Retina (tissue), 1 donor: ENCODE measurements at places on chromosomes 7 and 10.

DNA sequence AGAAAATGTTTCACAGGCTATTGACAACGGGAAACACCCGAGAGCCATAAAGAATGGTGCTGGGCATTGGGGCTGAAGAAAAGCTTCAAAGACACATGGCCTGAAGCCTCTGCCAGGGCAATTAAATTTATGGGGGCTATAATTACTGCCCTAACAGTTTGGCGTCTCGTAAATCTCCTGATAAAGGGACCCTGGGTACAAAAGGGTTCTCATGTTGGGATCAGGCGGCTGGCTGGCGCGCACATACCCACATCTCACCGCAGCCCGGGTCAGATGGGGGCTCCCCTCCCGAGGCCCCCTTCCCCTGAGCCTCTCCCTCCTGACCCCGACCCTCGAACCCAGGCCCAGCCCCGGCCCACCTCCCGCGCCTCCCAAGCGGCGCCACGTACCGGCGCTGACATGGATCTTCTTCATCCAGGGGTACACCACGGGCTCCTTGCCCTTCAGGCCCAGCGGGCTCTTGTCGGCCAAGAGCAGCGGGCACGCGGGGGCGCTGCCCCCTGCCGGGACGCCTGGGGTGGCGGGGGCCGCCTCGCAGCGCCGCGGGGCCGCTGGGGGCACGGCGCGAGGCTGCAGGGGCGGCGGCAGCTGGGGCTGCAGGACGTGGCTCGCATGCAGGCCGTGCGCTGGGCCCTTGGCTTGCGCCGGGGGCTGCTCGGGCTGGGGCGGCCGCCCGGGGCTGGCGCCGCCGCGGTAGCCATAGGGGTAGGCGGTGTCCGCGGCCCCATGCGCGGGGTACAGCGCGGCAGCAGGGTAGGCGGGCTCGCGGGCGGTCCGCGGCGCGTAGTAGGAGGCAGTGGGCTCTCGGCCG, 623 bp downstream of the HOXA4 start:
- no peak for DNase-seq

DNA sequence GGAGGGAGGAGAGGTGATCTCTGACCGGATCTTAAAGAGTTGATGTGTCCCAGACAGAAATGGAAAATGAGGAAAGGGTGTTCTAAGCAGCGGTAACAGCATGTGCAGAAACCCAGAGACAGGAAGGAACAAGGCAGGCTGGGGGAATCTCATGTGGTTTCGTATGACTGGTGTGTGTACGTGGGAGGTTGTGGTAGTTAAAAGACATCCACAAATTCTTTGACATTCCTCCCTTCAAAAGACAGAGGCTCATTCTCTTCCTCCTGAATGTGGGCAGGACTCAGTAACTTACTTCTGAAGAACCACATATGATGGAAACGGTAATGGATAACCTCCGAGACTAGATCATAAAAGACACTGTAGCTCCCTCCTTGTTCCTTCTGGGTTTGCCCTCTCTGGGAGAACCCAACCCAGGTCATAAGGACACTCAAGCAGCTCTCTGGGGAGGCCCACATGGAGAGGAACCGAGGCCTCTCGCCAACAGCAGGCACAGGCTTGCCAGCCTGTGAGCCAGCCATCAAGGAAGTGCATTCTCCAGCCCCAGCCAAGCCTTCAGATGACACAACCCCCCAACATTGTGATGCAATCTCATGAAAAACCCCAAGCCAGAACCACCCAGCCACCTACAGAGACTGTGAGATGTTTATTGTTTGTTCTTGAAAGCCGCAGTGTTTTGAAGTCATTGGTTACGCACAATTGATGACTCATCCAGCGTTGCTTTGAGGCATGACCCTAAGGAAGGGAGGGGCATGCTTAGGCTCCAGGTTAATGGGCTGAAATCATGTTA, 116.0 kb downstream of the SLIT1 start:
- DNase-seq: no peak

- DNase-seq: peak; percentile 11
These were observed 144.2 kb upstream of the VSTM2A start for GRCh38 chr7:54397836-54398612.

DNA sequence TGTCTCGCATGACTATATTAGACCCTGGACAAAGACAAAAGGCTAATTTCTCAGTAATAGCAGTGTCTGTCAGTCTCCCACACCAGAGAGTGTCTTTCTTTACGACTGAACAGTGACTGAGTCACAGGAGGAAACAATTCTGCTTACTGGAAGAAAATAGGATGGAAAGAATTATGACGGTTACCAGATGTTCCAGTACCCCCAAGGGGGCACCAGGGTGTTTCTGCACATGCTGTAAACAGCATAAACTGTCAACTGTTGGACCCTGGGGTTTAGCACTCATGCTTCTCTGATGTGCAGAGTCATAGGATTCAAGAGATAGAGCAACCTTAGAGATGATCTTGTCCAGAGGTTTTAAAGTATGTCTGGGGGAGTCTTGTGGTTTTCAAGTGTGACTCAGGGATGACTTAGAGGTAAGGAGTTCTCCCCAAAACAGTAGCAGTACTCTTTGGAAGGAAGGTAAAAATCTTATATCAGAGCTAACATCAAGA, 291.7 kb downstream of the THSD7A start:
- DNase-seq: peak; percentile 21

DNA sequence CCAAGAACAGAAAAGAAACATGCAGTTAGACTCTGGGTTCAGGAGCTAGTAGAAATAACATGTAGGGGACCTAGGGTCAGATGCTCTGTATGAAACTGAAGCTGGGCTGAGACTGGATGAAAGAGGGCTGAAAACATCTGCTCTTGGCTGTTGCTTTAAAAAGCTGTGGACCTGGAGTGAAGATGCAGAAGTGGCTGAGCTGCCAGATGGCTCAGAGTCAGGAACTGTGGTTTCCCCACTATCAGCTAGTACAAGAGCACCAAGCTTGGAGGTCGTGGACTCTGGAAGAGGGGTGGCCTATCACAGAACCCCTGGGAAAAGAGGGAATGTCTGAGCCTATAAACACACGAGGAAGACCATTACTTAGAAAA, 5.9 kb downstream of the ADK start:
- DNase-seq: no peak

- DNase-seq: peak; percentile 30
These were observed 212.0 kb downstream of the DNAJB6 start for GRCh38 chr7:157548691-157549303.

GRCh38 chr7:86600506-86601290, 43.0 kb upstream of the GRM3 start:
- DNase-seq: no peak

DNA sequence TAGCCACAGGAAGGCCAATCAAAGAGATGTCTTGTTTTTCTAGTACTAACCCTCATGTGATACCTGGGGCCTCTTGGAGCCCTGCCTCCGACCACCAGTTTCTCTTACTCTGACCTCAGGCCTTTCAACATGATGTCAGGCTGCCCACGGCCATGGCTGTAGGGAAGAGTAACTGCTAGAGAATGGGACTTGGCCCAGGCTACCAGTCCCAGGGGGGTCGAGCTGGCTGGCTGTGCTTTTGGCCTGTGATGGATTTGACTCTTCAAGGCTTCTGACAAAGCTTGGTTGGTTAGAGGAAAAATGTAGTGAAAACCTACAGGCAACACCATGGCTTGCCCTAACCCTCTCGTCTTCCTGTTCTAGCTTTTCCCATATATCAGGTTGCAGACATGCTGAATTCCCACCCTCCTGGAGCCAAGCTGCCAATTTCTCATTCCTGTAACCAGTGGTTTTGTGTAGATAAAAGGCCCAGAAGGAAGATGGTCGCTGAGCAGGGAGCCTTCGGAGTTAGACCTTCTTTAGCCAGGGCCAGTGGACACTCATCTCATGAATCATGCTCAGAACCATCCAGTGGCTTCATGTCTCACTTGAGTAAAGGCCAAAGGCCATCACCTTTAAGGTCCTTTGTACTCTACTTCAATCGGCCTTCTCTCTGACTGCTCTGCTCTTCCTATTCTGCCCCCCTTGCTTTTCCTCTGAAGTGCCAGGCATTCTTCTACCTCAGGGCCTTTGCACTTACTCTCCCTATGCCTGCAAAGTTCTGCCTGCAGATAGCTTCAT, 19.7 kb downstream of the SUFU start:
- DNase-seq: no peak

DNA sequence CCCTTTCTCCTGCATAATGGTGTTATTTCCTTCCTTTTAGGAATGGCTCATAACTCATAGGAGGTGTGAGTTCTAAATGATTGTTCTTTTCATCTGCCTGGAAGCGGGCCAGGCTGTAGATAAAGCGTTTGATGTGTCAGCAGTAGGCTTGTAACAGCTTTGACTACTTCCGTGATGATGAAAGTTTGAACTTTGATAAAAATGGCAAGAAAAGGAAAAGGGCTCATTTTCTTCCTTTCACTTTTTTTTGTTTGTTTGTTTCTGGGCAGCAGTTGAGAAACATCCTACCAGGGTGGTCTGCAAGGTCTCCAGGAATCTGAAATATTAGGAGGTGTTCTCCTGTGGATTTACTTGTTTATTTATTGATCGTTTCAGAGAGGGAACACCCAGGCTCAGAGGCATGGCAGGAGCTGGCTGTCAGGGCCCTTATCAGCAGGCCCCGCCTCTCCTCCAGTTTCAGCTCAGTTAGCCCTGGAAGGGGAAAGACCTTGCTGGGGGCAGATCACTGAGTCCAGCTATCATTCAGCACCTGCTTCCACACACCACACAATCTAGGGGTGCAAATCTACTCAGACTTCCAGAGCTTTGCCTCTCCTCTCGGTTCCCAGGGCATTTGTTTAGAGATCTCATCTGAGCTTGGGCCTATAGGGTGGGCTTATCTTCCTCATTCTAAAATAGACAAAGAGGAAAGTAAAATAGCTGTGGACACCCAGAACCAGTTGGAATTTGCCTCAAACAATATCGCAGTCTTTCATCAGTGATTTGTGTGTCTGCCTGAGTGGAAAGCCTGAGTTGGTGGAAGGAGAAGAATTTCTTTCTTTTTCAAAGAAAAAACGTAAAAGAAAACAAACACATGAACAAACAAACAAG, 130.9 kb downstream of the BMPER start:
- no peak for DNase-seq

- DNase-seq: no peak
These were observed 37.0 kb upstream of the ATRNL1 start for GRCh38 chr10:115056186-115056585.

DNA sequence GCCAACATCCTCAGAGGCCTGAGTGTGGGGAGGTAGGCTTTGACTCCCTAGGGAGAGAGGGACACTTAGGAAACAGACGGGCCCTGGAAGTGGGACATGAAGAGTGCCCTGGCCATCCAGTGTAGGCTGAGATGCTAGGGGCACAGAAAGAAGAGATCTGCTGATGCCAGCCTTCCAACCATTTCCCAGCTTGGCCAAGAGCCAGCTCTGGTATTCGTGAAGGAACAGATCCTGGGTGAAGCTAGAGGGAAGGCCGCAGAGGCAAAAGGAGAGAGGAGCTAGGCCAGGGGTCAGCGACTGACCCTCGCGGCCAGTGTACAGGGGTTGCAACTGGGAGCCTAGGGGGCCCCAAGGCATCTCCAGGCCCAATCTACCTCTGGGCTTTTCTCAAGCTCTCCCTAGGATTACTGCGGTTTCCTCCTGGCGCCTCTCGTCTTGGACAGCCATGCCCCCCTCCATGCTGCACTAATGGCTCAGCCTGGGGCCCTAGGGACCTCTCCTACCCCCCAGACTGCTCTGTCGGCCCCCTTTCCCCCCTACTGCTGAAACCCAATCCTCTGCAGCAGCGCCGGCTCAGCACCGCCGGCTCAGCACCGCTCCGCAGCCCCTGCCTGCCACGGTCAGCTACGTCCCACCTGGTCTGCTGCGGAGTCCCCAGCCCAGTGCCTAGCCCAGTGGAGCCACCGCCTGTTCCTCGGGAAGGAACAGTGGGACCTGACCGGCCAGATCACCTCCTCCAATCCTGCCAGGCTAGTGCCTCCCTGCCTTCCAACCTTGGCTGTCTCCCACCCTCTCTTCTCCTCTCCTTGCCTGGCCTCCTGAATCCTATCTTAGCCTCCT, at the start of gene ASIC3:
Gene ASIC3, plus strand, starts transcription at position 556 of the 840 bp plus-strand sequence. CDS start 355 bp downstream, outside the sequence.
- DNase-seq: no peak

DNA sequence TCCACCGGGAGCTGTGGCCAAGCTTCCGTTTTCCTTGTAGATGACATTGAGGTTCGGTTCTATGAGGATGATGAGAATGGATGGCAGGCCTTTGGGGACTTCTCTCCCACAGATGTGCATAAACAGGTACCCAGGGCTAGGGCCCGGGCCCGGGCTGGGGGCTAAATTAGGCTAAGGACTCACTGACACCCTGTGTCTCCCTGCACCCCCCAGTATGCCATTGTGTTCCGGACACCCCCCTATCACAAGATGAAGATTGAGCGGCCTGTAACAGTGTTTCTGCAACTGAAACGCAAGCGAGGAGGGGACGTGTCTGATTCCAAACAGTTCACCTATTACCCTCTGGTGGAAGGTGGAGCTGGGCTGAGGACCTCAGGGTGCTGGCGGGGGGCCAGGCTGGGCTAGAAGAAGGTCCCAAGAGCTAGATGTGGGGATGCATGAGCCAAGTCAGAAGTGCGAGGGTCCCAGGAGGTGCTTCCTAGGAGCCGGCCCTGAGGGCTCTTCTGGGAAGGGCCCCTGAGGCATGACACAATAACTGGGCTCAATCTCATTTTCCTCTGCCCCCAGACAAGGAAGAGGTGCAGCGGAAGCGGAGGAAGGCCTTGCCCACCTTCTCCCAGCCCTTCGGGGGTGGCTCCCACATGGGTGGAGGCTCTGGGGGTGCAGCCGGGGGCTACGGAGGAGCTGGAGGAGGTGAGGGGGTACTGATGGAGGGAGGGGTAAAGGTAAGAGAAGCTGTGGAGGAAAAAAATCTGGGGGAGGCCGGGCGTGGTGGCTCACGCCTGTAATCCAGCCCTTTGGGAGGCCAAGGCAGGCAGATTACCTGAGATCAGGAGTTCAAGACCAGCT, 2.9 kb downstream of the NFKB2 start:
- no peak for DNase-seq

DNA sequence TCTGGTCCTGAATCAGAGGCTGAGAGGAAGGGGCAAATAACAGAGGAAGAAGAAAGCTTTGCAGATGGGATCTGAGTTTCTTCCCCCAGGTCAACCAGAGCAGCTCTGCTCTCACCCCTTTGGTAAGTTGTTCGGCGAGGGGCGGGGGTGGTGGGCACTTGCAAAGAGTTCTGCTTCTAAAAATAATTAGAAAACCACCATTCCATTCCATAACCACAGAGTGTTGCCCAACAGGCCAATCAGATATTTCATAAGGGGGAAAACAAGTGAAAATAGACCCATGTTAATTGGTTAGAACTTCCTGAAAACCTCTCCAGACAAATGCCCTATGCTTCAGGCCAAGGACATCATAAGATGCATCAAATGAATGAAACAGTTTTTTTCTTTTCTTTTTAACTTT, 43.6 kb upstream of the R3HCC1L start:
- no peak for DNase-seq

GRCh38 chr7:123724817-123725253, 24.0 kb downstream of the WASL start:
- no peak for DNase-seq

- no peak for DNase-seq
These were observed 46.9 kb upstream of the WIPI2 start for GRCh38 chr7:5143106-5143505.

DNA sequence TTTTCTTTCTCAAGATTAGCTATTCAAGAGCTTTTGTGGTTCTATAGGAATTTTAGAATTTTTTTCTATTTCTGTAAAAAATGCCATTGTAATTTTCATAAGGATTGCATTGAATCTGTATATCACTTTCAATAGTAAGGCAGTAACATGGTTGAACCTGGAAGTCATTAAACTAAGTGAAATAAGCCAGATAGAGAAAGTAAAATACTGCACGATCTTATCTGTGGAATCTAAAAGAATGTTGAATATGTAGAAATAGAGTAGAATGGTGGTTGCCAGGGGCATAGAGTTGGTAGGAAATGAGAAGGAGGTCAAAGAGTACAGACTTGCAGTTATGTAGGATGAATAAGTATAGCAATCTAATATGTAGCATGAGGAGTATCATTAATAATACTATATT, 1073.5 kb upstream of the LRRN3 start:
- no peak for DNase-seq

GRCh38 chr7:85018498-85018897, 168.4 kb downstream of the SEMA3D start:
- DNase-seq: no peak
